ENCODE measurements at places on chromosomes 1 and 21.

- no peak for DNase-seq
These were observed 8.9 kb upstream of the ITLN2 start for GRCh38 chr1:160963521-160963920.

DNA sequence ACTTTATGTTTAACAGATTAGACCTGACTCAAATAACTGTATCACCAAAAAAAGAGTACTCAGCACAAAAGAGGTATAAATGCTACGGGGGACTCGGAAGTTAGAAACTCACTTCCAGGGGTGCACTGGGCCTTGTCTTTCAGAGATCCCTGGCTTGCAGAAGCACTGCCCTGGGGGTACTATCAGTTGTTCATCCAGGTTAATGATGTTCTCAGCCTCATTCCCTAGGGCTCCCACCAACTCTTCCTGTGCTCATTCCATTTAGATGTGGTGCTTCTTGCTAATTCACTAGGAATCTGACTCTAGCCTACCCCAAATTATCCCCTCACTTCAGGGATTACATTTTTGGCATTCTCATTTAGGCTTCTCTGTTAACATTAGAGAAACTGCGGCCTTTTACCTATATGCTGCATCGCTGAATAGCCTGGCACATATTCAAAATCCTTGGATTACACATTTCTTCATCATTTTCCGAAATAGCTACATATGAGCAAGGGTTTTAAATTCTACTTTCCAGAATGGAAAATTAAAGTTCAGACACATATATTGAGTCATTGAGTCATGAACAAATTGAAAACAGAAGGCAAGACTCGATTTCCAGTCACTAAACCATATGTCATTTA is 338.5 kb downstream of the KCTD3 start:
- DNase-seq, result no peak

DNA sequence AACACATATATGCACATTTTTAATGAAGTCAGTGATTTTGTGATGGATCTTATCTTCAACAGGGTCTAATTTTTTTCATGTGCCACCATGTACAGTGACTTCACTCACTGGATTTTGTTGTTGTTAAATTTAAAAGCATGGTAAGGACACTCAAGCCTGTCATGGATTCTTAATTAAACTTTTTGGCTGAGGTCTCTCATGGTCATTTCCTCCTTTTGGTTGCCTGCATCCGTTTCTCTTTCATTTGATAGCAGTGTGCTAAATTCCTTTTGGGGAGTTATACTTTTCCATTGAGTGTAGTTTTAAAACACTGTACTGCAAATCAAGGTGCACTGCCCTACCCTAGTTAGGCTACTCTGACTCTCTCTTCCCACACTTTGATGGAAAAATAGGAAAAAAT is 13.2 kb upstream of the CRB1 start:
- DNase-seq, result no peak

DNA sequence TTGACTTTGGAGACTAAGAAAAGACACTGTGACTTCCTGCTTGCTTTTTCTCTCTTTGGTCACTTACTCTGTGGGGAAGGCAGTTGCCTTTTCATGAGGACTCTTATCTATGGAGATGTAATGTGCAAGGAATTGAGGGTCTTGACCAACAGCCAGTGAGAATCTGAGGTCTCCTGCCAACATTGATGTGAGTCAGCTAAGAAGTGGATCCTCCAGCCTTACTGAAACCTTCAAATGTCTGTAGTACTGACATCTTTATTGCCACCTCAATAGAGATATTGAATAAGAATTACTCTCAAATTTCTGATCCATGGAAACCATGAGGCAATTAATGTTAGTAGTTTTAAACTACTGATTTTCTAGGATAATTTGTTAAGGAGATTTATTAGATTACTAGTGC is 598.4 kb downstream of the ADGRL2 start:
- no peak for DNase-seq

DNA sequence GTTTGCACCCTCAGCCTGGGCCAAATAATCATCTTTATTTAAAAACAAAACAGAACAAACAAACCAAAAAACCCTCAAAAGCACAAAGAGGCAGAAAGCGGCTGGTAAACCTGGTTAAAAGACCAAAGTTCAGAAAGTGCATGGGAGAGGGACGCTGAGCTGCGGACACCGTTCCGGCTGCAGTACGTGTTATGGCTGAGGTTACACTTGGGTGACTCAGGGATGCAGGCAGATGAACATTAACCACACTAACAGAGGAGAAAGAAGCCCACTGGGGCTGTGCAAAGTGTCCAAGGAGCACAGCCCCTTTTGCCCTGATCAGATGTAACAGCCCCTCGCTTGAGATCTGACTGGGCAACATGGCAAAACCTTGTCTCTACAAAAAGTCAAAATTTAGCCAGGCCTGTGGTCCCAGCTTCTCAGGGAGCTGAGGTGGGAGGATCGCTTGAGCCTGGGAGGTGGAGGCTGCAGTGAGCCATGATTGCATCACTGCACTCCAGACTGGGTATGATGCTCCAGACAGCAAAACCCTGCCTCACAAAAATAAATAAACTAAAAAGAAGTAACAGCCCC is 28.3 kb downstream of the GPR157 start:
- DNase-seq, result no peak
